ENCODE measurements at places on chromosomes 6 and 20.

DNA sequence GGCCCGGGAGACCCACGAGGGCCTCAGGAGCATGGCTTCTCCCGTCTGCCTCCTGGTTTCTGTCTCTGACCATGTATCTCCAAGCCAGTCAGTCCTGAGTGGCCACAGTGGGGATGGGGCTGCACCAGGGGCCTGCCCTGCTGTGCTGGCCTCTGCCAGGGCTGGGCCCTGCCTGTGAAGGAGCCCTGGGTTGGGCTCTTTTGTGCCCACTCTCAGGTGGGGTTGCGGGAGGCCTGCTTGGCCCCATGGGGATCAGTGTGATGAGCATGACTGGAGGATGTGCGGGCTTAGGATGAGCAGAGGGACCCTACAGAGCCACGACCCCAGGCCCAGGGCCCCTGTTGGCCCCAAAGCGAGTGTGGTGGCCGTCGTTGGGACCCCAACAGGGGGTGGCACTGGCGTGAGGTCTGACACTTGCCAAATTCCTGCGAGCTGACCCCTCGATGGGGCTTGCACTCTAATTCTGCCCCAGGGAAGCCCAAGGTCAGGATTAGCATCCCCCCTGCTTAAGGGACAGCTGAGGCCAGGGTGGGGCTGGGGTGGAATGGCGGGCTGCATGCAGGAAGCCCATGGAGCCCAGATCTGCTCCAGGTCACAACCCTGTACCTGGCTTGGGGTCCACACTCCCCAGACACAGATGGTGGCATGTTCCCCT, 90.0 kb upstream of the BHLHE23 start:
- no peak for DNase-seq

DNA sequence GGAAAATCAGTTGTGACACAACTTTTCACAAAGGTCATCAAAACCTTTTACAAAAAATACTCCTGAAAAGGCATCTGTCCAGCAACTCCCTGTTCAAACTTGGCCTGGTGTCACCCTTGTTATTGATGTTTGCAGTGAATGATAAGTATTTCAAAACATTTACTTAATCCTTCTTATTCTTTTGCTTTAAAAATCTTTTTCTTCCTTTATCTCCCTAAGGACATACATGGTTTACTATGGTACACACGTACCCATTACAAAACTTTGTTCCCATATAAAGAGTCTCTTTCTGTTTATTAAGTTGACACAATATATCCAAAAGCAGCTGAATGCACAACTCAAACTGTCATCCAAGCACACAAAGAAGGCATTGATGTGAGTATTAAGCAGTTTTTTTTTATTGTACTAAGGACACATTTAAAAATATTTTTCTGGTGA, 17.5 kb downstream of the GSTA2 start:
- DNase-seq = no peak

DNA sequence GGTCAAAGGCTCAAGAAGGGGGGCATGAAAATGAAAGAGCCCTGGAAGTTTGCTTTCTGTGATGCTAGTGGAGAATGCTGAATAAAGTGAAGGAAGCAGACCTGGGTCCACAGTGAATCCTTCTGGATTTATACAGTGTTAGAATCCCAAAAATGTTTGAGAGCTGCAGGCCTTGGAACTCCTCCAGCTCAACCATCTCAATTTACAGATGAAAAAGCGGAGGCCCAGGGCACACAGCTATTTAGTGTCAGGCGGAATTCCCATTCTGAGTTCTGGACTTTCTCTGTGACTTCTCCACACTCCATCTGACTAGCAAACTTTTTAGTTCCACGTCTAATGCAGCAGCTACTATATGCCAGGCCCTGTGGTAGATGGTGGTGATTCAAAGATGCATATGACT, 1.5 kb upstream of the PRSS35 start:
- no peak for DNase-seq

- no peak for DNase-seq
Observed at GRCh38 chr6:85346196-85346595, 103.7 kb upstream of the NT5E start.

DNA sequence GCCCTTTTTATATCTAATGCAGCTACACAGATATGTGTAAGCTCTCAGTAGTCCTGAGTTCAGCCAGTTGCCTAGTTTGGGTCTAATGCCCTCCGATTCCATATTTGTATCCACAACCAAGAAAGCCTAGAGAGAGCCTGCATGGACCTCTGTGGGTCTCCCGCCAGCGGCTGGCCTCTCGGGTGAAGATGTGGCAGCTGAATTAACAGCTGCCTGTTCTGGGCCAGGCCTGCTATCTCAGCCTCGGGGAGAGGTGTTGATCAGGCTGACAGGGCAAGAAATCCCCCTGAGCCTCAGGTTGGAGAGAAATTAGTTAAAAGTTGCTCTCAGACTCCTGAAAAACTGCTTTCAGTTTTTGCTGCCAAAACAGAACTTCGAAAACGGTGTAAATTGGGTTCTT, 19.8 kb downstream of the PTK7 start:
- DNase-seq = no peak

- DNase-seq = no peak
Observed at GRCh38 chr6:143225929-143226328, 165.2 kb downstream of the AIG1 start.

- DNase-seq = no peak
Observed at GRCh38 chr6:43075670-43076463, at the start of gene PTK7. Gene PTK7 (plus strand): TSS chr6:43076314. CDS start chr6:43076489, 175 bp downstream.

DNA sequence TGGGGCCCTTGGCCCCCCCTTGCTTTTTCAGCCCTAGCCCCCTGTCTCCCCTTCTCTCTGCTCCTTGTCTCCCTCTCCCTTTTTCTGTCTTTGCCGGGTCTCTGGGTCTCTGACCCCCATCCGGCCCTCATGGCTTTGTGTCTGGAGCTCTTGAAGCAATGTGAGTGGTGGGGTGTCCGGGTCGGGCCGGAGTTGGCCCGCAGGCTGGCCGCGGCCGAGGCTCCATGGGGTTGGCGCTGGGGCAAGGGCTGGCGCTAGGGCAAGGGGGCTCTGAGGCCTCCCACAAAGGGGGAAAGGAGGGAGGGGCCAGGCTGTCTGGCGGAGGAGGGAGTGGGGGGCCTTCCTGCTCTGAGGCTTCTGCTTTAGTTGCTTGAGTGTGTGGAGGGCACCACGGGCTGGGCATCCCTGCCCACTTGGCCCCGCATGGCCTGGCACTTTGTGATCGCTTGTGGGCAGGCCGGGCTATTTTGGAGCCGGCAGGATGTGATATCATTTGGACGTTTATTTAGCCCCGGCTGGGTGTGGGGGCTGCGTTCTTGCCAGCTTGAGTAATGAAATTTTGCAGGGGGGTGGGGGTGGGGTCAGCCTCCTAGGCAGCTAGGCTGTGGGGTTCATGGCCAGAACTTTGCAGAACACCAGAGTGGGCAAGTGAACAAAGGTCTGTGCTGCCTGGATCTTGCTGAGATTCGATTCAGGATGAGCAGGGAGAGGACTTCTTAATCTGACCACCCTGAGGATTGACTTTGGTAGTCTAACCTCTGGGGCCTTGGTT, 78.7 kb upstream of the MYL9 start:
- no peak for DNase-seq

- no peak for DNase-seq
Observed at GRCh38 chr6:4550227-4550597, 226.0 kb upstream of the CDYL start.

DNA sequence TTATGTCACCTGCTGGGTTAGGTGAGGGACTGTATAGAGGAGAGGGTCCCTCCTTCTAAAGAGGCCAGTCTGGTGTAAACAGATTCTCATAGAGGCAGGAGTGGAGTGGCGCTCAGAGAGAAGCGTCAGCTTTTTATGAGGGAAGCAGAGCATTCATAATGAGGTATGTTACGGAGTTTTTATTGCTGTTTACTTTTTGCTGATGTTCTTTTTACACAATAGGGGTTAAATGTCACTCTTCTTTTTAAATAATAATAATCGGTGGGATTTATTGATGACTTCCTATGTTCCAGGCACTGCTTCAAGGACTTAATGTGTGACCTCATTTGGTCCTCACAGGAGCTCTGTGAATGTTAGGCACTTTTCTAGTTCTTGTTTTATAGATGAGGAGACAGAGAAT, 79.9 kb downstream of the L3MBTL3 start:
- no peak for DNase-seq
